ENCODE measurements at places on chromosomes 1 and 21. TPM values are rescaled to one million over a fixed set of nuclear protein-coding genes. Genes with fewer than 3 reads are reported as not detected.

The AQP10 gene
- polyA plus RNA-seq, result not detected

The ABCA4 gene
- polyA plus RNA-seq, result 1.8 TPM

The TOMM40L gene
- polyA plus RNA-seq, result 23.8 TPM

The RPE65 gene
- polyA plus RNA-seq, result 3.7 TPM

DNA sequence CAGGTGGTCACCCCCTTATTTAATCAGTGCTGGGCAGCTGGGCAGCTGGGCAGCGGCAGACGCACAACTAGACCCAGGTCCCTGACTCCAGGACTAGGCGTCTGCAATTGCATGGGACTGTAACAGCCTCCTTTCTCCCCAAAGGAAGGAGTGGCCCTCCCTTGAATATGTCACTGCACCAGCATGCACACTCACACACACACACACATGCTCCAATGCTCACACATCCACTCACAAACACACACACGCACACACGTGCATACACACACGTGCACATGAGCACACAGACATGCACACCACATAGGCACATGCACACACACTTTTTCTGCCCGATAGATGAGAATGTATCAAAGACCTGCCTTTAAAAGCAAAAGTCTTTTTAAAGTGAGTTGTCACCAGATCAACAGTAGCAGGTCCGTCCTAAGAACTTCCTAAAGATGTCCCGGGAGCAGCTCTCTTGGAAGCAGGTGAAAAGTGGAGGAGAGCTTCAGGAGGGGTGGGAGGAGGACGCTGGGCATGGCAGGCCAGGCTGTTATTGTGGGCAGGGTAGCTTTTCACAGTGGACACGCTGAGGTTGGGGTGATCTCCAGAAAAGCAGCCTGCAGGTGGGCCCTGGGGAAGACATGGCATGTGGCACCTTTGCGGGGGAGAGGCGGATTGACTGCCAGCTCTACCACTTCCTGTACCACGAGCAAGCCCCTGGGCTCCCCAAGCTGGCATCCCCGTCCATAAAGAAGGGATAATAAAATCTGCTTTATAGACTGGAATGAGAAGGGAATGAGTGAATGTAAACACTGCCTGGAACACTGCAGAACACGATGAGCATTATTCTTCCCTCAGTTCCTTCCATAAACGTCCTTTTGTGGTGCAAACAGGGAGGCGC lies 1.7 kb downstream of the PDE9A start:
- no peak for DNase-seq
- peaks cover 42% of the 10 kb centered on the region for H3K36me3 ChIP-seq
- H3K4me3 ChIP-seq, result peak overlapping the region; percentile 66
- peak overlapping the region; percentile 76 for H3K27ac ChIP-seq
- no peaks in the 10 kb centered on the region for H3K27me3 ChIP-seq
- peaks cover 89% of the 10 kb centered on the region for H3K4me1 ChIP-seq

The TPRG1L gene
- 45.3 TPM for polyA plus RNA-seq

- no peaks in the 10 kb centered on the region for H3K27me3 ChIP-seq
- peak overlapping the region; percentile 81 for H3K27ac ChIP-seq
- DNase-seq, result peak; percentile 64
- H3K4me3 ChIP-seq, result no peak overlapping the region
These were observed 4.9 kb downstream of the CROCC start for GRCh38 chr1:16926491-16927073.

The ZNF593OS gene
- 2.7 TPM for polyA plus RNA-seq

- no peak overlapping the region for H3K27ac ChIP-seq
- no peak overlapping the region for H3K4me3 ChIP-seq
- H3K4me1 ChIP-seq, result peaks cover 10% of the 10 kb centered on the region
- no peaks in the 10 kb centered on the region for H3K36me3 ChIP-seq
- H3K27me3 ChIP-seq, result peaks cover 10% of the 10 kb centered on the region
- no peak for DNase-seq
These were observed 32.2 kb upstream of the EPB41 start for GRCh38 chr1:28882009-28882628.

The SPRR2G gene
- not detected for polyA plus RNA-seq

GRCh38 chr1:91720044-91720443 lies 165.9 kb downstream of the TGFBR3 start:
- H3K27ac ChIP-seq, result no peak overlapping the region
- H3K36me3 ChIP-seq, result peaks cover 8% of the 10 kb centered on the region
- H3K4me3 ChIP-seq, result no peak overlapping the region
- no peaks in the 10 kb centered on the region for H3K27me3 ChIP-seq
- H3K4me1 ChIP-seq, result no peaks in the 10 kb centered on the region
- DNase-seq, result no peak

DNA sequence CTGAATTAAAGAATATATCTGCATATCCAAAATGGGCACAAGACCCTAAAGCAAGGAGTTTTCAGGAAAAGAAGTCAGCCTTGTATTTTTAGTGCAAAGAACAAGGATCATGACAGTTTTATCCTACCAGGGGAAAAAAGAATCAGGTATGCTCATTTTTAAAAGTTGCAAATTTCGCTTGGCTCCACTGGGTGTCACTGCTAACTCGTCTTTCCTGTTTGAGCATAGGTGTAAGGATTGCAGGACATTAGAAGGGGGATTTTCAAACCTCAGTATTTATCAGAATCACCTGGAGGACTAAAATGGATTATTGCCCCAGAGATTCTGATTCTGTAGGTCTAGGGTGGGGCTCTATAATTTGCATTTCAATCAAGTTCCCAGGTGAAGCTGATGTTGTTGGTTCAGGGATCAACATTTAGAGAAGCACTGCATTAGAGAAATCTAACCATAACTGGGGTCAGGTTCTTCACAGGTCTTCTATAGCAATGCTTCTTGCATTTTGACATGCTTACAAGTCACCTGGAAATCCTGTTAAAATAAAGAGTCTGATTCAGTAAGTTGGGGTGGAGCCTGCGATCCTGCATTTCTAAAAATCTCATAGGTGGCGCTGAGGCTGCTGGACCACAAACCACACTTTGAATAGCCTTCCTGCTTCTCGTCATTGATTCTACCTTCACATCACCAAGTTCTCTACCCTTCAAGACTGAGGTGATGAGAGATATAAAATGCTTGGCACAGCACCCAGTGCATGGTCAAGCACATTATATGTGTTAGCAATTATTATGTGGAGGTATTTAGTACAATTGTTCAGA lies 39.6 kb downstream of the NUF2 start:
- no peak overlapping the region for H3K27ac ChIP-seq
- DNase-seq, result peak; percentile 48
- peaks cover 3% of the 10 kb centered on the region for H3K4me1 ChIP-seq
- H3K27me3 ChIP-seq, result no peaks in the 10 kb centered on the region

- no peaks in the 10 kb centered on the region for H3K4me1 ChIP-seq
- H3K4me3 ChIP-seq, result no peak overlapping the region
- H3K27me3 ChIP-seq, result no peaks in the 10 kb centered on the region
- DNase-seq, result no peak
These were observed 526.2 kb downstream of the MRPL39 start for GRCh38 chr21:25081096-25081495.

DNA sequence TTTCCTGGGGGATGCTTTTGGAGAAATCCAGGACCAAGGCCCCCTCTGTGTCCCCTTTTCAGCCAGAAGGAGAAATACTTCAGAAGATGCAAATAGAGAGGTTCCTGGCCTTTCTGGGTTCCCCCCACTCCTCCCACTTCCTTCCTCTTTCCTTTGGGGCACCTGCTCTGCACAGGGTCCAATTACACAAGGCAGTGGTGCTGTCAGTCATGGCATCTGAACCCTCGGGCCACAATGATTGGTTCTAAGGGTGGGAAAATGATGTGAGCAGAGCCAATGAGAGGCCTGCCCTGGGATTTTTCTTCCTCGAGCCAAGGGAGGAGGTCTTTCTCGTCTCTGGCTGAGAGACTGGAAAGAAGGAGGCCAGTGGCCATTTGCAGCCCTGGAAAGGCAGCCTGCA lies 282.2 kb downstream of the NPHP4 start:
- H3K36me3 ChIP-seq, result no peaks in the 10 kb centered on the region
- H3K4me1 ChIP-seq, result peaks cover 24% of the 10 kb centered on the region

DNA sequence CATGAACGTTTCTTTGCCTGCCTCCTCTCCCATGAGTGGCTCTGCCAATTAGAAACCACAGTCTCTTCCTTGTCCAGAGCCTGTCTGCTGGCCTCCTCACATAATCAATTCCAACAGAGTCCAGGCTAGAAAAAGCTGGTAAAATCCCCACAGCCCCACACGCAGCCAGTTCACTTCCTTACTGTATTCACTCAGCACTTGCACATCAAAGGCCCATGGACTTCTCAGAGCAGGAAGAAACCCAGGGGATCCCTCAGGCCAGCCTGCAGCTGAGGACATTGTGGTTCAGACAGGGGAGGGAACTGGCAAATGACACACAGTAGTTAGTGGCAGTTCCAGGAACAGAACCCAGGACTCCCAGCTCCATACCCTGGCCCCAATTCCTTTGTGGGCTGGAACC lies 171.6 kb upstream of the EDN2 start:
- H3K27ac ChIP-seq, result no peak overlapping the region
- H3K4me1 ChIP-seq, result peaks cover 18% of the 10 kb centered on the region
- no peak overlapping the region for H3K4me3 ChIP-seq
- no peak for DNase-seq

The FCRL1 gene
- 0.08 TPM for polyA plus RNA-seq

- no peaks in the 10 kb centered on the region for H3K36me3 ChIP-seq
- H3K4me3 ChIP-seq, result peak overlapping the region; percentile 39
- H3K27me3 ChIP-seq, result peaks cover 10% of the 10 kb centered on the region
- peaks cover 34% of the 10 kb centered on the region for H3K4me1 ChIP-seq
These were observed 1.1 kb upstream of the IGSF9 start for GRCh38 chr1:159946242-159947187.

DNA sequence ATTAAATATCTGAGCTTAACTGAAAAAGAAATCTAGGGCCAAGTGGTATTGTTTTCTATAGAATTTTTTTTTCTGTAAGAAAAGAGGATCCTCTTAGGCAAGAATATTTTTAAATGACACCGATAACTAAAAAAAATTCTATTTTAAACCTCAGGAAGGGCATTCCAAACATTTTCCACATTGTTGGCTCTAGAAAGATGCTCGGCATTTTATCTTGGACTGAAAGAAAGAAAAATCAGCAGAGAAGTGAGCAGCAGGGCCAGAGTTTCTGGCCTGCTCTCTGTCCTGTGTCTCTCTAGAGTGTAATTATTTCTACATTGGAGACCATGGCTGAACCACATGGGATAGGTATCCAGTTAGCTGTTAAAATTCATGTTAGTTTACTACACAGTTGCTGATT lies 192.5 kb upstream of the GREM2 start:
- no peaks in the 10 kb centered on the region for H3K4me1 ChIP-seq
- H3K4me3 ChIP-seq, result no peak overlapping the region
- H3K27me3 ChIP-seq, result no peaks in the 10 kb centered on the region
- no peaks in the 10 kb centered on the region for H3K36me3 ChIP-seq

GRCh38 chr1:224939844-224940425 lies 10.5 kb downstream of the DNAH14 start:
- no peak overlapping the region for H3K4me3 ChIP-seq
- H3K27me3 ChIP-seq, result no peaks in the 10 kb centered on the region
- no peaks in the 10 kb centered on the region for H3K4me1 ChIP-seq
- H3K36me3 ChIP-seq, result no peaks in the 10 kb centered on the region
- no peak overlapping the region for H3K27ac ChIP-seq

- no peak overlapping the region for H3K4me3 ChIP-seq
- no peaks in the 10 kb centered on the region for H3K36me3 ChIP-seq
- peaks cover 4% of the 10 kb centered on the region for H3K4me1 ChIP-seq
- H3K27me3 ChIP-seq, result no peaks in the 10 kb centered on the region
- no peak for DNase-seq
These were observed 274.1 kb downstream of the RRAGC start for GRCh38 chr1:38585460-38585859.

DNA sequence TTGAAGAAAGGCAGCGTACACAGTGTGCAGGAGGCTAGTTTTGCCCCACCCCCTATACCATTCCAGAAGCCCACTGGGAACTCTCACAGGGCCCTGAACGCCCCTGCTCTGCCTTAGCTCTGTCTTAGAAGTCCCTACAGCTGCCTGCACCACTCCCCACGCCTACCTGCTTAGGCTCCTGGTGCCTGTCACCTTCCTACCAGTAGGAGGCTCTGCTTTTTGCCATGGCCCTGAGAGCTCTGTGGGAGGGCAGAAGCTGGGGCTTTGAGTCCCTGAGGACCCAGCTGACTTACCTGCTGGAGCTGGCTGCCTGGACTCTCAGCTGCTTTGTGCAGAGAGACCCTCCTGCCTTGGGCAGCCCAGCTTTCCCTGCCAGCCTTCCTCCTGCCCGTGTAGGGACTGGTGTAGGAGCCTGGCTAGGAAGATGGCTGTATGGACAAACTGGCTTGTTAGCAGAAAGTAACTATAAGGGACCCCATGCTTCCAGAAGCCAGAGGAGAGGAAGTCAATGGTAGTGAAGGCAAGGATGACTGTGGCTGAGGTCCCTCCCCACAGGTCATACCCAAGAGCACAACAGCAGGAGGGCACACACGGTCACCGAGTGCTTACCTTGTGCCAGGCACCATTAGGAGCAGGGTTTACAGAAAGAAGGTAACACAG lies 9.8 kb upstream of the CELSR2 start:
- no peaks in the 10 kb centered on the region for H3K27me3 ChIP-seq
- no peak overlapping the region for H3K27ac ChIP-seq
- H3K36me3 ChIP-seq, result peaks cover 50% of the 10 kb centered on the region
- H3K4me1 ChIP-seq, result peaks cover 41% of the 10 kb centered on the region
- DNase-seq, result no peak
- no peak overlapping the region for H3K4me3 ChIP-seq

The ZBTB37 gene
- 8.7 TPM for polyA plus RNA-seq

The GJA8 gene
- not detected for polyA plus RNA-seq

DNA sequence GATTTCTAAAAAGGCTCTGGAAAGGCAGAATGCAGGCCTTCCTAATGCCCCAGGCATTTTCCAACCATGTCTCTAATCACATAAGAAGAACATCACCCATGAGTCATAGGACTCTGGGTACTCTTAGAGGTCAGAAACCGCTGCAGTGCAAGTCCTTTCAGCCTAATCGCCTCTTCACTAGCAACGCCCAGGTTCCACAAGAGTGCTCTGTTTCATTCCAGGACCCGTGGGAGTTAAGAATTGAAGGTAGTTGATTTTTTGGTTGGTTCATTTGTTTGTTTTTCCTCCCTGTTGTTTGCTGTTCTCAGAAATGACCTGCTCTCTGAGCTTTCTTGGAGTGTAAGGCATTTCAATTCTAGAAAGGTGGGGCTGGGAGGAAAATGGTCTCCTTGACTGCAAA lies 123.2 kb downstream of the NR5A2 start:
- DNase-seq, result no peak
- no peaks in the 10 kb centered on the region for H3K27me3 ChIP-seq
- H3K4me3 ChIP-seq, result no peak overlapping the region
- no peak overlapping the region for H3K27ac ChIP-seq
- H3K36me3 ChIP-seq, result peaks cover 3% of the 10 kb centered on the region

- H3K4me1 ChIP-seq, result no peaks in the 10 kb centered on the region
- no peaks in the 10 kb centered on the region for H3K27me3 ChIP-seq
- no peak overlapping the region for H3K4me3 ChIP-seq
- no peaks in the 10 kb centered on the region for H3K36me3 ChIP-seq
- no peak overlapping the region for H3K27ac ChIP-seq
- DNase-seq, result no peak
These were observed 48.6 kb downstream of the FNBP1L start for GRCh38 chr1:93496520-93496919.

- H3K4me1 ChIP-seq, result peaks cover 8% of the 10 kb centered on the region
- no peaks in the 10 kb centered on the region for H3K27me3 ChIP-seq
- H3K4me3 ChIP-seq, result no peak overlapping the region
- DNase-seq, result no peak
These were observed 2.7 kb downstream of the ZBED6 start for GRCh38 chr1:203797948-203798655.
